ENCODE measurements at places on chromosomes 3 and 15.

- DNase-seq = no peak
Measured at GRCh38 chr15:99845009-99845408, 111.8 kb upstream of the LYSMD4 start.

DNA sequence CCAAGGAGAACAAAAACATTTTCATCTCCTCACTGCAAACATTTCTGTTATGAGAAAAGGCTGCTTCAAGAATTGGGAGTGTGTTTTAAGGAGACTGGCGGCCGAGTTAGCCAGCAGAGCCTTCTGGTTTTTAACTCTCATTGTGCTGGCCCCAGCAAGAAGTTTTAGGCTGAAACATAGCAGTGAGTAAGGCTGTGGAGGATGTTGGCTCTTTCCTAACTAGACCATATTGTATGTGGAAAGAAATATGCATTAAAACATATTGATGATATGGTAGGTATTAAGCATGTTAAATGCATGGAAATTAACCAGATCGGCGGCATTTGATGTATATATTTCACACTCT lies 90.7 kb downstream of the TIGIT start:
- no peak for DNase-seq

GRCh38 chr15:38091078-38091645 lies 156.7 kb downstream of the TMCO5A start:
- DNase-seq = no peak

DNA sequence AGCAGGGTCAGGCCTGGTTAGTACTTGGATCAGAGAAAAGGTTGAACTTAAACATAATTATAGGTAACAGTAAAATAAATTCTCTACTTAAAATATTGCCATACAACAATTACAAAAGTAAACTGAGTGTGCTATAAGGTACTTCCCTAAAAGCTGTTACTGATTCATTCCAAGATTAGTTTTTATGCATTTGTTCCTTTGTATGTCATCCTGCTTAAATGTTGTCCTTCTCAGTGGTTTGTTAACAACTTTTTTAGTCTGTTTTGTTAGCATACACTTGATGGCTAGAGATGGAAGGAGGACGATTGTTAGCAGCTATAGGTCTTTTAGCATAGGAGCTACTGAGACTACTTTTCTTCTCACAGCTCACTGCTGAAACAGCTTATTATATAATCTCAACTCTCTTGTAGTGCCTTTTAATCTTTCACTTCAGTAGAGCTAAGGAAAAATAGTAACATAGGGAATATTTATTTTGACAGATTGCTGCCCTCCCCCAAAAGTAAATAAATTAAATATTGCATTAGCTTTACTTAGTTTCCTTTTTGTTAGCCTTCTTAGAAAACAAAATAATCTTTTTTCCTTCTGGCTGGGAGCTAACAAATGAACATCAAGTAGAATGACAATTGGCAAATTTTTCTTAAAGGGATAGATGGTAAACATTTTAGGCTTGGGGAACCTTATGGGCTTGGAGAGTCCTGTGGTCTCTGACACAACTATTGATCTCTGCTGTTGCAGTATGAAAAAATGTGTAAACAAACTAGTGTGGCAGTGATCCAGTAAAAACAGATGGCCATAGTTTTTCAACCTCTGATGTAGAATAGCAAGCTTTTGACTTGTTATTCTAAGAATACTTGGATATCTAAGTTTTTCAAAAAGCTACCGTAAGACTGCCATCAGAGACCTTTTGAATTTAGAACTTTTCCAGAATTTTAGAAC lies 39.5 kb downstream of the USP8 start:
- no peak for DNase-seq

DNA sequence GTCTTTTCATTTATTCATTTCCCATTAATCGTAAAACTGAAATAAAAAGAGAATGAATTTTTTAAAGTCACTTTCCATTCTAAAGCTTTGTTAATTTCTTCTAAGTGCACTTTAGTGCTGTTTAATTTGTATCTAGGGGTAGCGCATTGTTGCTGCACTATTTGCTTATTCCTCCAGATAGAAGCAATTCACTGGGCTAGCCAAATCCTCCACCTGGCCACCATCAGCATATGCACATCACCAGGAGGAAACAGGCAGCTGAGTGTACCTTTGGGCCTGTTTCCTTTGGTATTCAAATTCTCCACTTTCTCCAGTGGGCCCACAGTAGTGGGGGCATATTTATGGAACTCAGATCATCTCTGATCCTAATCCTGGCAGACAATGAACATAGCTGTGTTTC lies 29.8 kb upstream of the CPB1 start:
- no peak for DNase-seq

DNA sequence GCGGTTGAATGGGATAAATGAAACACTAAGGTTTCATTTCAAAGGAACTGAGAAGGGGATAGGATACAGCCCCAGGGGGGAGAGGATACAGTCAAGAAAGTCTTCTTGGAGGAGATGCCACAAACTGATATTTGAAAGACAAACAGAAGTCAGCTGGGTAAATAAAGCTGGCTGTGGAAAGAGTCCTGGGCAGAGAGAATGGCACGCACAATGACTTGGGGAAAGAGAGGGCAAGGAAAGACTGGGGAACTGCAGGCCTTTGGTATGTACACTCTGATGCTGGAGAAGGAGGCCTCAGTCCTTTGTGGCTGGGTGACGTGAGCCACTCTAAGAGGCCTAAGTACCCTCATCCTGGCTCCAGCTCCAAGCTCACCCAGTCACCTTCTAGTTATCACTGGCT lies 45.2 kb upstream of the LMCD1 start:
- DNase-seq = no peak

GRCh38 chr15:98599909-98600691 lies 48.2 kb upstream of the IGF1R start:
- DNase-seq = peak; percentile 47

GRCh38 chr15:25188051-25188450 lies 233.3 kb downstream of the SNRPN start:
- DNase-seq = no peak
